ENCODE measurements at places on chromosomes 11 and 22.
A peak's percentile ranks its signal among the peaks of the same experiment; 100 is the strongest.

DNA sequence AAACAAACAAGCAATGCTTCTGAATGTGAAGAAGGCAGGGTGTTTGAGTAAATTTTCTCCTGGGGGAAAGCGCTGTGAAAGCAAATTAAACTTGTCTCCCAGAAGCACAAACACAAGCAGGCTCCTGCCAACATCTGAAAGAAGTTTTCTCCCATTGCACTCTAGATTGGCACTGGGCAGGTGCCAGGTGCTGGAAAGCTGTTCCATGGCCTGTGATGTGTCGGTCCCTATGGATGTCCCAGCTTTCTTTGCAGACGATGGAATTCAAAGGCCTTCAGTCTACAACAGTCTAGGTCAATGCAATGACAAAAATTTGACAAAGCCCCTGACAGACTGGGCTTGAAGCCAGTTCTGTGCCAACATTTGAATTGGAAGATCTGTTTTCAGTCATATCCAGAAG, 246.1 kb upstream of the NARS2 start:
- no peak for DNase-seq

DNA sequence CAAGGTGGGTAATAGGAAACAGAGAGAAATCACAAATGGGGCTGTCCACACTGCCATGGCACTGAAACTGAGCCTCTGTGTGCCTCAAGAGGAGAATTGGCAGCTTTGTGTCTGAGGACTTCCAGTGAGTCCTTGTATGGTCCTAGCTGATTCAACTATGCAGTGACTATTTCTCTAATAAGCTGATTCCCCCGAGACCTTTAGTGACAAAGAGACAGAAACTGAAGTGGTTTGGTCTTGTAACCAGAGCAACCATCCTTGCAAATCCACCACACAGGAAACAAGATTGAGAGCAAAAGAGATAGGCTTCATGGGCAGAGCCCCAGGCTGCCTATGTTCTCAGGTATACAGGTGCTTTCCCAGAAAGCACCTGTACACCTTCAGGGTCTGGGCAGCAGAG, 1038.5 kb downstream of the NTM start:
- no peak for DNase-seq

GRCh38 chr11:44437122-44437521, 127.2 kb upstream of the ALX4 start:
- no peak for DNase-seq

DNA sequence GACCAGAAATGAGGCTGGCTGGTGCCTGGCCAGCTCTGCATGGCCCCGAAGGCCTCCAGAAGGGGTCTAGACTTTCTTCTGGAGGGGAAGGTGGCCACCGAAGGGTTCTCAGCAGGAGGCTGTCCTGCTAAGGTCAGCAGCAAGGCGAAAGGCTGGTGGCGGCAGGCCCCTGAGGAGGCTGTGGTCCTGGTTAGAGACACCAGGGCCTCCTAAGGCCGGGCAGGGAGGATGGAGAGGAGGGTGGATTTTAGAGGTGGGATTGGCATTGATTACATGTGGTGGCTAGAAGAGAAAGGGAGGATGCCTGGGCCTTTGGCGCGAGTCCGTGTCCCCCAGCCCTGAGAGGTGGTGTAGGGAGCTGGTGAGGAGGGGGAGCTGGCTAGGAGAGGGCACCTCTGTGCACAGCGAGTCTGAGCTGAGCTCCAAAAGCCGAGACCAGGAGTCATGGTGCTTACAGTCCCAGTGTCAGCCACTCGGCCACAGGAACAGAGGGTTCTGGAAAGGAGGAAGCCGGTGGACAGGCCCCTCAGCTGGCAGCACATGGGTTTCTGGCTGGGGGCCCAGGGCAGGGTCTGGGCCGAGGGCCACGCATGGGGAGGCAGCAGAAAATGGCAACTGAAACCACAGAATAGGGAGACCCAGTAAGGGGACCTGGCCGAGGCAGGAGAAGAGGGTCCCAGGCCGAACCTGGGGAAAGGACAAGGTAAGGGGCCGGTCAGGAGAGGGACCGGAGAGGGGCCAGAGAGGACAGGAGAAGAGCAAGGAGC, 2.5 kb downstream of the FERMT3 start:
- DNase-seq: no peak

DNA sequence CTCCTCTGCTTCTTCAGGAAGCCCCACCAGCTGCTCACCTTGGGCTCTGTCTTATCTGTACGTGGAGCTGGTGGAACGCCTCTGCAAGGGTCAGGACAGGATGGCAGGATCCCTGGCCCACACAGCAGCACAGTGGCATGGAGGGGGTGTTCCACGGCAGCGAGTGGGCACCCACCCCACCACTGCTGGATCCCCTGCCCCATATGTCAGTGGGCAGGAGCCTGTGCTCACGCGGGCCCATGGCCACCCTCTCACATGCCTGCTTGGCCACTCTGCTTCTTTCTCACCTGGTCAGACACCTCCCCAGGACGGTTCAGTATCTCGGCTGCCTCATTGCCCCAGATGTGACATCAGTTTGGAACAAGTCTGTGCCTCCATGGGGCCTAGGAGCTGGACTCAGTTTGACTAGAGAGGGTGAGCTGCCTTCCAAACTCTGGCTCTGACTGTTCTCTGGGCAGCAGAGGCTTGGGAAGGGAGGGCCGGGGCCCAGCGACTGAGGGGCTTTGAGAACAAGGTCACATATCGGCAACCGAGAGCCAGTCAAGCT, 98.1 kb upstream of the LMO1 start:
- DNase-seq: no peak

GRCh38 chr11:47973173-47973572, 7.2 kb upstream of the PTPRJ start:
- no peak for DNase-seq

DNA sequence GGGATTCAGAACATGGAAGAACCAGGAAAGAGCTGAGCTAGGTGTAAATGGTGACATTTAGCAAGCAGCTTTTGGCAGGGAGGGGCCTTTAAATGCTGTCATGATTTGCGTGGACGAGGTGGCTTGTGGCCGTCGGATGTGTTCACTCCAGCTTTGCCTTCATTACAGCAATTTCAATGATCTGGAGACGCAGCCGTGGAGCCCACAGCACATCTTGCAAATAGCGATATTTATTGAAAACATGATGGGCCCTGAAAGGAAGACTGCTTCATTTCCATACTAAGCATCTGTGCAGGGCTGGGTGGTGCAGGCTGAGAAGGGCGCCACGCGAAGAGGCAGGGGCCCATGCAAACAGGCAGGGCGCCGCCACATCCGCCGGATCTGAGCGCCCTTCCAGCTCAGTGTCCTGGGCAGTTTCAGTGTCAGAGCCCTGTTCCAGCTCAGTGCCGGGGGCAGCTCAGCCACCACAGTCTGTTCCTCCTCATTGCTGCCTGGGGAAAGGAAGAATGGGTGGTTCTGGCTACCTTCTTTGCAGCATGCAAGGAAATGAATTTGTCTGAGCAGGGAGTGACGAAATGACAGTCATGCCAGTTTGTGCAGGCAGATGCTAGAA, 111.1 kb upstream of the TTC12 start:
- no peak for DNase-seq

DNA sequence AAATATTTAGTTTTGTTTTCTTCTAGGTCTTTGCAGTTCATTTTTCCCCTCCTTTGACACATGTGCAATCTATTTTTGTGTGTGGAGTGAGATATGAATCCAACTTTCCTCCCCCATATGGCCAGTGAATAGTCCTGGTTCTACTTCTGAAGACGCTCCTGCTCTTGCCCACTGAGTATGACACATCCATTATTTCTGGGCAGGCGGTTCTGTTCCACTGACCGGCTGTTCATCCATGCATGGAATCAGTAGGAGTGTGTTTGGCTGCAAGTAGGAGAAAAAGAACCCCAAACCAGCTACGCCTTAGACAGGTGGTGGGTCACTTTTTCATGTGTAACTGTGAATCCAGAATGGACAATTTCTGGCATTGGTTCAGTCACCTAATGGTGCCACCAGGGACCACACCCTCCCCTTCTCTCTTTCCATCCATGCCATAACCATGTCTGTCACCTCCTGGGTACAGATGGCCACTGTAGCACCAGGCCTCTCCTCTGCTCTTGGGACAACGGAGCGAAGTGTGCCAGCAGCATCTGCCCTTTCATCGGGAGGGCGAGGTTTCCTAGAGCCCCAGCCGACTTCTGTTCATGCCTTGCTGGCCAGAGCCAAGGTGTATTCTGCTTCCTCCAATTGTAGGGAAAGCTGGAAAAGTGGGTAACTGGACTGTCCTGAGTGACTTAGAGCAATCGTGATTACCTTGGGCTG, 67.4 kb upstream of the SLC22A12 start:
- no peak for DNase-seq

- DNase-seq: no peak
These were observed 67.1 kb downstream of the CDKN1C start for GRCh38 chr11:2818503-2818902.

GRCh38 chr11:66008468-66009101, 3.2 kb upstream of the CST6 start:
- no peak for DNase-seq

DNA sequence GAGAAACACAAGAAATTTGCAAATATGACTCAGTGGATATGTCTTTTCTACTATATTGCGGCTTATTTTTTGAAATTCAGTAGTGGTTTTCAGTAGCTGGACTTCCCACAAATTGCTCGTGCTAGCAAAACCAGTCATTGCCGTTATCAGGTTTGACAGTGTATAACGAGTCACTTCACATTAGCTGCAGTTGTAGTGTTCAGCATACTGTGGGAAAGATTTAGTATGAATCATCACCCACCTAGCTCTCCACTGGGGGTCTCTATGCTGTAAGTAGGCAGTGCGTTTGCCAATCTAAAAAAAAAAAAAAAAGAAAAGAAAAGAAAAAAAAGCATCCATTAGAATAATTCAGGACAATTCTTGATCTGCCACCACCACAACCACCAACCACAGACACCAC, 1318.9 kb downstream of the LRRC4C start:
- DNase-seq: peak; percentile 53

DNA sequence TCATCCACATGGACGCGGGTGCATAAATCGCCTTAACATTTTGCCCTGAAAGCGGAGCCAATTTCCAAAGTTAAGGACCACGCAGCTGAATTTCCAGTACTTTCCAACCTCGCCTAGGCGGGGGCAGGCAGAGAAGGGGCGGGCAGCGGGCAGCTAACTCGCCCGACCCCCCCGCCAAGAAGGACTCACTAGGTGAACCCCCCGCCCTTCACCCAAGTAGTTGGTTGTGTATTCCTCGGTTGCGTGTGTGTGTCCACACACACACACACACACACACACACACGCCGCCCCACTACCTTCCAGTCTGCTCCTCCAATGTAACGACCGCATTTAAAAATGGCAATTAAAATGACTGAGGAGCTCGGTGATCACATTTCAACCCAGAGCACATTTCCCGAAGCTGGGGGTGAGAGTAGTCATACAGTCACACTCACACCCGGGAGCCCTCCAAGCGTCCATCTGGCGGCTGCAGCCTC, 1.4 kb downstream of the TENM4 start:
- DNase-seq: no peak

DNA sequence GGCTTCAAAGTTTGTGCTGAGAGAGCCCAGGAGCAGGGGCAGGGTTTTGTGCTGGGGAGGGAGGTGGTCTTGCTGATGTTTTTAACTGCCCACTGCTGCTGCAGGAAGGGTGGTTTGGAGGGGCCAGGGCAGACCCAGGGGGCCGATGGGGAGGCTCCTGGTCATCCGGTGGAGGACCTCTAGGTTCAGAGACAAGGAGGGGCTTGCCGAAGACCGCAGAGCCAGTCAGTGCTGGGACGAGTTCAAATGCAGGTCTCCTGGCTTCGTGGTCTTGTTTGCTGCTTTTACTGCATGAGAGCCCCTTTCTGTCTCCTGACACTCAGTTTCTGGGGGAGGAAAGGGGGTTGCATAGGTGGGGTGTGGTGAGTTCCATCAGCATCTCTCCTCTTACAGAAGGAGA, 26.0 kb downstream of the CACNA1I start:
- DNase-seq: no peak

GRCh38 chr11:17921659-17922415, 91.0 kb downstream of the SERGEF start:
- DNase-seq: peak; percentile 72
